ENCODE measurements at places on chromosomes 2 and 18.

GRCh38 chr18:9831036-9831722 lies 54.6 kb upstream of the TXNDC2 start:
- DNase-seq, result no peak

DNA sequence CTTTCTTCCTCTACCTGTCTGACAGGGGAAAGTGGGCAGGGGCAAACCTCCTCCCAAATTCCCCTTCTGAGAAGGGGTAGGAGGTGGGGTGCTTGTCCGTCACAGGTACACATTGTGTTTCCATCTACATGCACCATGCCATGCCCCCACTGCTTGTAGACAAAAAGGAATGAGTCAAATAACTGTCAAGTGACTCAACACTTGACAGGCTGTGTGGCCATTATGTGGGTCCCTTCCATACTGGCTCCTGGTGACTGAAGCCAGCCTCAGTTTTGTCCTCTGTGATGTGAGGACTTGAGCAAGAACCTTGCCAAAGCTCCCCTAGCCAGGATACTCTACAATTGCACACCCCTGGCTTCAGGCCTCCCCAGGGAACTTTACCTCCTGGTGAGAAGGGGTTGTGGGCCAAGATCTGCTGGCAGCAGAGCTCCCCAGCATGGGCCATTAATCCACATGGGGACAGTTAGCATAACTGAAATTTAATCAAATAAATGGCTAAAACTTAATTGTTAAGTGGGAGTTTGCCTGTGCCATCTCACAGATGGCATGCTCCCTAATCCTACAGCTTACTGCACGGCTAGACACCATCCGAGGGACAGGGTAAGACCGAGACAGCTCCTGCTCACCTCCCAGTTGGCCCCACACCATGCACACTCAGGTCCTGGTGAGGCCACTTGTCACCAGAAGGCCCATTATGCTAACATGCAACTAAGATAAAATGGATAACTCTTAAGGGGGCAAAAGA lies 140.2 kb downstream of the BCL11A start:
- DNase-seq, result no peak

DNA sequence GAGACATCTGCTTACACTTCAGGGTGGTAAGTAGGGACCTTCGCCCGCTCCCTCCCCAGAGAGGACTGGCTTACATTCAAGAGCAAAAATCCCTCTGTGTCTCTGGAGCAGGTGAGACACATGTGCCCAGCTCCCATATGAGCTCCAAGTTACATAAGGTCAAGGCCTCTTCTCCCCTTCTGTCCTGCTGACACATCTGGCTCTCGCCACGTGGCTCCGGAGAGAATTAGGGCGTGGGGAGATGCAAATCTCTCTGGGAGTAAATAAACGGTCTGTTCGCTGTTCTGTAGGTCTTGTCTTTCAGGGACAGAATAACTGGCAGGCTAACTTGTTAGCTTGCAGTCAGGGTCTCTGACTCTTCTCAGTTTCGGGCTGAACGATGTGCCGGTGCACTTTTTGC lies 16.2 kb downstream of the MRO start:
- no peak for DNase-seq

- no peak for DNase-seq
Measured at GRCh38 chr2:63537306-63537705, 51.0 kb downstream of the WDPCP start.

DNA sequence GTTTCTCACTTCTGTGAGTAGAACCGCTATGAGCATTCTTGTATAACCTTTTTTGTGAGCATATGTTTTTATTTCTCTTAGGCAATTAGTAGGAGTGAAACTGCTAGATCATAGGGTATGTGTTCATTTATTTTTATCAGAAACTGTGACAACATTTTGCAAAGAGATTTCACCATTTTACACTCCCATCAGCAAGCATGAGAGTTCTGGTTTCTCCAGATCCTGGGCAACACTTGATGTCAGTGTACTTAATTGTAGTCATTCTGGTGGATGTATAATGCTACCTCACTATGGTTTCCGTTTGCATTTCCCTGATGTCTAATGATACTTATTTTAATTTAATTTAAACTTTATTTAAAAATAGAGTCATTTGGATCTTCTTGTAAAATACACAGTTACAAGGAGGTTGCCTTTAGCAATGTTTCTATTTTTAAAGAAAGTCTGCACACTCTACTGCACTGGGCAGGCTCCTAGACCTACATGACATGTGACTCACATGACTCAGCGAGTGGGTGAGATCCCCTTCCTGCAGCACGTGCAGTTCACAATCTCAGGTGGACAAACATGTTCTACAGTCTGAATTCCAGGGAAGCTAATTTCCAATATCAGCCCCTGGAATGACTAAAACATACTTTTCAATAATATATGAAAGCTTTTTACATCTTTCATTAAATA lies 127.0 kb upstream of the BCL2L11 start:
- no peak for DNase-seq

DNA sequence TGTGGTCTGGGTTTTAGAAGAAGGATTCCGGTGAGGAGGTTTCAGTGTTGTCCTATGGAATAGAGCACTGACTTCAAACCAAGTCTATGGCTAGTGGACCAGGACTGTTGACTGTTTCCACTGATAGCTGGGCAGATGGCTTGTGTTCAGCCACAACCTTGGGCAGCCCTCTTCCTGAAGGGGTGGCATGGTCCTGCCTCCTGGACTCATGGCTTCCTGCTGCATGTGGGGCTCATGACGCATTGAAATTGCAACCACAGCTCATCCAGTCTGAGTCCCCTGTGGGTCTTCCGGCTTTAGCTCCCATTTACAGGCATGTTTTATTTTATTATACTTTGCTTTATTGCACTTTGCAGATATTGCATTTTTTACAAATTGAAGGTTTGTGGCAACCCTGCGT lies 105.0 kb downstream of the B3GNT2 start:
- DNase-seq, result no peak

DNA sequence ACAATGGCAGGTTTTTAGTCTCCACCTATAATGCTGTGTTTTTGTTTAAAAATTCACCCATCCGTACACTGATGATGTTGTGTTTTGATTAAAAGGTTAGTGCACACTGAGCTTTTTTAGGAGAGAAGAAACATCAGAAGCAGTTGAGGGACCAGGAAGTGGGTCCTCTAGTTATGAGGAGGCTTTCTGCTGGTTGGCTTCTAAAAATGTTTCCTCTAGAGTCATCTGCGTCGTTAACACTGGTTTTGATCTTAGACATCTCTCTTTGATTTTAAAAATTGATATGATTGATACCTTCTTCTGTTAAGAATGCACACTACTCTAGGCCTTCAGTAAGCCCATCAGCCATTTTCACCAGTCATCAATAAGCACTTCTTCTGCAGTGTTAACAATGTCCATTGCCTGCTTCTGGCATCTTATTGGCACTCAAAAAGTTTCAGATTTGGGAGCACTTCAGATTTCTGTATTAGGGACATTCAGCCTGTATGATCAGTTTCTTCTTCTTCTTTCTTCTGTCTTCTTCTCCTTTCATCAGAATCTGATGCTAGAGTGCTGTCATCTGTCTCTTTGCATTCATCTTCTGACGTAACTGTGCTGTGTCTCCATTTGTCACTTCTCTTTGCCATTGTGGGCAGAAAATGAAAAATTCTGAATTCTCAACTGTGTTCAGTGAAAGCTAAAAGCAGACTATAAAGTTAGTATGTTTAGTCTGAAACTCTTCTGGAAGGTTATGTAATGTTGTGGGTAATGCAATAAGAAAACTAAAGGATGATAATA lies 56.3 kb downstream of the PHLPP1 start:
- DNase-seq, result no peak

DNA sequence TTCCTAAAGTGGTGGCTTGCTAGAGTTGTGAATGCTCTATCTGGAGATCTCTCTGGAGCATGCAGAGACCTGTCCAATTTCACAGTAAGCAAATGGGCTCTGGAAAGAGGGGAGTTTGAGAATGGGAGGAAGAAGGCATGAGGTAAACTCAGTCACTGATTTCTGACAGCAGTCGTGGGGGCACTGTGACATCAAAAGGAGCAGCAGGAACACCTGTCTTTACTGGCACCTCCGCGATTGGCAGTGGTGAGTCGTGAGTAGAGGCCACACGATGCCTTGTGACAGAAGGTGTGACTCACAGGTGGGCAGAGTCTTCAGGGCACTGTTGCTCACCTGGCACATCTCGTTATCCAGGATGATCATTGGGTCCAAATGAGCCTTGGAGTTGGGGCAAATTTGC lies 38.8 kb upstream of the CAVIN2 start:
- no peak for DNase-seq

DNA sequence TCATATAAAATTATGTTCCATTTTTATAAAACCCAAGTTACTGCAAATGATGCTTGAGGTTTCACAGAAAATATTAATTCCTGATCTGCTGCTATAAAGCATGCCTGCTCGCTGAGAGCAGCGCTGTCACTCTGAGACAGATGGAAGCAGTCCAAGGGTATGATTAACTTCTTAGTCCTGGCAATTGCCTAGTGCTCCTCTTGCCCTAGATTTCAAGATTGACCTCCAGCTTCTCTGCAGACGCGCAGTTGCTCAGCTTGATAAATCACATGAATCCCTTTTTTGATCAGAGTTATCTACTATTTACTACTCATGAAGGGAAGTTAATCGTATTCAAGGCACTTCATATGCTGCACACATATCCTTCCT lies 154.6 kb upstream of the REV1 start:
- no peak for DNase-seq

- DNase-seq, result no peak
Measured at GRCh38 chr2:75586971-75587370, 26.2 kb upstream of the EVA1A start.

- DNase-seq, result no peak
Measured at GRCh38 chr2:60470340-60470739, 83.1 kb downstream of the BCL11A start.

GRCh38 chr18:77622009-77622692 lies 372.5 kb downstream of the GALR1 start:
- DNase-seq, result no peak

- no peak for DNase-seq
Measured at GRCh38 chr2:20033322-20033721, 18.1 kb downstream of the LAPTM4A start.

DNA sequence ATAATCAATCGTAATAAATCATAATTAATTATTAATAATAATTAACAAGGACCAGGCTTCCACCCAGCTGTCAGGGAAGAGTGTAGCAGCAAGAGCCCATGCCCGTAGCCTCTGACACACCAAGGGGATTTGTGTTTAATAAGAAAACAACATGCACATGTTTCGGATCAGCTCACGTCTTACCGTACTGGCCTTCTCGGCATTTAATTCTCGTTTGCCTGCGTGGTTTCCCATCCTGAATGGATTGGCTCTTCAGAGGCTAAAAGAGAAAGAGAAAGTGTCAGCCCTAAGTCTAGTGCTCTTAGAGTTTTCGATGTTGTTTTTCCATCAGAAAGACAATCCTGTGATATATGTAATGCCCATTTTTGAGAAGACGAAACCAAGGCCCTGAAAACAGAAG lies 27.6 kb downstream of the MBP start:
- no peak for DNase-seq

DNA sequence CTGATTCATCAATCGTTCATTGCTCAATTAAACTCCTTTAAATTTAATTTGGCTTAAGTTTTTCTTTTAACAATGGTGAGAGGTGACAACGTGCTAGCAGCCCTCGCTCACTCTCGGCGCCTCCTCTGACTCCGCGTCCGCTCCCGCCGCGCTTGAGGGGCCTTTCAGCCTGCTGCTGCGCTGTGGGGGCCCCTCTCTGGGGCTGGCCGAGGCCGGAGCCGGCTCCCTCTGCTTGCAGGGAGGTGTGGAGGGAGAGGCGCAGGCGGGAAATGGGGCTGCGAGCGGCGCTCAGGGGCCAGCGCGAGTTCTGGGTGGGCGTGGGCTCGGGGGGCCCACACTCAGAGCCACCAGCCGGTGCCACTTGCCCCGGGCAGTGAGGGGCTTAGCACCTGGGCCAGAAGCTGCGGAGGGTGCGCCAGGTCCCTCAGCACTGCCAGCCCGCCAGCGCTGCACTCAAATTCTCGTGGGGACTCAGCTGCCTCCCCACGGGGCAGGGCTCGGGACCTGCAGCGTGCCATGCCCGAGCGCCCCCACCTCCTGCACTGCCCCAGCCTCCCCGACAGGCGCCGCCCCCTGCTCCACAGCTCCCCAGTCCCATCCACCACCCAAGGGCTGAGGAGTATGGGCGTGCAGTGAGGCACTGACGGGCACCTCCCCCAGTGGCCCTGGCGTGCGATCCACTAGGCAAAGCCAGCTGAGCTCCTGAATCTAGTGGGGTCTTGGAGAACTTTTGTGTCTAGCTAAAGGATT lies 19.6 kb downstream of the ANKMY1 start:
- no peak for DNase-seq

GRCh38 chr2:165952741-165953211 lies 800 bp downstream of the TTC21B start:
- no peak for DNase-seq

- no peak for DNase-seq
Measured at GRCh38 chr2:220915092-220915623, 656.9 kb downstream of the EPHA4 start.

GRCh38 chr2:216636551-216637450 lies 3.6 kb downstream of the IGFBP2 start:
- DNase-seq, result no peak

DNA sequence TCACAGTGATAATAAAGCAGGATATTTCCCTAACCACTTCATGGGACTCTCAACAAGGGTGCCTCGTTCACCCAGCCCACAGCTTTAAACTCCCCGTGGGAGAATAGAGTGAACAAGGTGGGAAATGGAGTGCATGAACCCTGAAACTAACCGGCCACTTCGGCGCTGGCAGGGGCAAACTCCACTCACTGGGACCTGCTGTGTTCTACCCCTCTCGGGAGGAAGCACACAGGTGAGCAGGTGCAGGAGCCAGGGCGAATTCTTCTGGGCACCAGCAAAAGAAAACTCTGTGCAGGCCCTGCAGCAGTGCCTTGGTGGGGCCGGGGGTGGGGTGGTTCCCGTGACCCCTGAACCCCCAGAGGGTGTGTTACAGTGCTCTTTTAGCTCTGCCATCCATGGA lies 2029.1 kb upstream of the LRRTM1 start:
- DNase-seq, result no peak

DNA sequence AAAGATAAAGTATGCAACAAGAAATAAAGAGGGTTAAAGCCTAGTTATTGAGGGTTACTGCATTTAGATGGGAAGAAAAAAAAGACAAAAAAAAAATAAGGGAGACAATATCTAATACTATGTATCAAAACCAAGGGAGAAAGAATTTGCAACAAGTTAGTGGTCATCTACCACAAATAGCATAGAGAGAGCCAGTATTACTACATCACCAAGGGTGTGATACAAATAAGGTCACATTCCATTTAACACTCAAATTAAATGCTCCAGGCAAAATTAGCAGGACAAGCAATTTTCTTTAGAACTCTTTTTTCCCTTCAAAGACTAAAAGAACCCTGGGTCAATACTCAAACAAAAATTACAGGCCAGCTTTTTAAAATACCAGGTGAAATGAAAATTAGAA lies 115.1 kb upstream of the GULP1 start:
- DNase-seq, result no peak

GRCh38 chr18:37565101-37565976 lies at the start of gene CELF4:
Gene CELF4 (minus strand): TSS chr18:37565798.
- no peak for DNase-seq

DNA sequence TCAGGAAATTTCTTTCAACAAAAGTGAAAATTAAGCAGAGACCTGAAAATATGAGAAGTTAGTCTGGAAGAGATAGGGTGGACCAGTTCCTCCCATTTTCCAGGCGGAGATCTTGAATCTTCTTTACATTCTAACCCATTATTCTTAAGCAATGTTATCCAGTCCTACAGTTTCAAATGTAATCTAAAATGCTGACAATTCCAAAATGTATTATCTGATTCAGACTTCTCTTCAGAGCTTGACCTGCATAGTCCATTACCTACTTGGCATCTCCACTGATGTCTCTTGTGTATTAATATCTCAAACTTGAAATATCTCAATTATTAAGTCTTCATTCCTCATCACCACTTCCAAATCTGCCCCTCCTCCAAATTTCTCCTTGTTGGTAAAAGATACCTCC lies 28.4 kb upstream of the SLC39A10 start:
- DNase-seq, result no peak
